Mesenteric fat pad (tissue), 1 donor: ENCODE measurements at places on chromosomes 1 and 21.

- no peak for DNase-seq
Observed at GRCh38 chr1:65146908-65147423, 1.0 kb upstream of the AK4 start.

DNA sequence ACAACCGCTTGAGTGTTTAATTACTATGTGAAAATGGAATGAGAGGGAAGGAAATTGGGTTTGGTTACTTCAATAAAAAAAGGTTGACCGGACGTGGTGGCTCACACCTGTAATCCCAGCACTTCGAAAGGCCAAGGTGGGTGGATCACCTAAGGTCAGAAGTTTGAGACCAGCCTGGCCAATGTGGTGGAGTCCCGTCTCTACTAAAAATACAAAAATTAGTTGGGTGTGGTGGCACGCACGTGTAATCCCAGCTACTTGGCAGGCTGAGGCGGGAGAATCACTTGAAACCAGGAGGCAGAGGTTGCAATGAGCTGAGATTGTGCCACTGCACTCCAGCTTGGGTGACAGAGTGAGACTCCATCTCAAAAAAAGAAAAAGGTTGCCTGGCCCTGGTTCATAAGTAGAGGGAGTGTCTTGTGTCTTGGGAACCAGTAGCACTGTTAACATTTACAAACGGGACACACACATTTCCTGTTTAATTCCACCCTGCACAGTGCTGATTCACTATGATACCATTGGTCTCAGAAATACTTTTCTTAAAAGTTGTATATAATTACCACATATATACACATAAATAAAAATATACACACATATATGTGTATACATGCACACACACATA, 27.6 kb upstream of the CLDN14 start:
- no peak for DNase-seq

DNA sequence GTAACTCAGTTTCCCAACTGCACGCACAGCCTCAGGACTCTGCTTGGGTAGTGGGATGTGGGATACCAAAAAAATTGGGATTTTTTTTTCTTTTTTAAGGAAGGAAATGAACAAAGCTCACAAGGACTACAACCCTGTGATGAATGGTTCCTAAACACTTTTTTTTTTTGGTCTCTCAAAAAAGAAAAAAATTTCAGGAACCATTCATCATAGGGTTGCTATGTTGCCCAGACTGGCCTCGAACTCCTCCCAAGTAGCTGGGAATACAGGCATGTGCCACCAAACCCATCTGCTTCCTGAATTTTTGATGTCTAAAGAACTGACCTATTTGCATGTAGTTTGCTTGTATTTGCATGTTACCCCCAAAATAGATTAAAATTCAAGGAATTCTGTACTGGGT, 6.8 kb downstream of the MINDY1 start:
- no peak for DNase-seq

- DNase-seq, result no peak
Observed at GRCh38 chr1:24970399-24970753, 40.3 kb upstream of the RUNX3 start.

GRCh38 chr1:45490121-45490625, 790 bp downstream of the TESK2 start:
- no peak for DNase-seq

DNA sequence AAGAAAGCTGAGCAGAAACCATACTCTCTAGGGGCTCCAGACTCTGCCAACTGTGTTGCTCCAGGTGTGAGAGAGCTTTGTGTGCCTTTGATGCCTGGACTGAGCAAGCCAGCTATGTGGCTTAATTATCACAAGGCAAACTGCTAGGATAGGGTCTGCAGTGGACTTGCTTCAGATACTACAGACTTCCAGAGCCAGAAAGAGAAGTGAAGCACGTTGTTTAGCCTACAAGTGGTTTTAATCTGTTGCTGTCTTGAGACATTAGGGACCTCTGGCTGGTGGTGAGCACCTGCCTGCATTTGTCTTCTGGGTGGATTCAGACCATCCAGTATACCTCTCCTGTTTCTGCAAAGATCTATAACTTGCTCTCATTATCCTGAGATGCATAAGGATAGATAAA, 353.4 kb upstream of the PLXNA2 start:
- DNase-seq, result no peak

DNA sequence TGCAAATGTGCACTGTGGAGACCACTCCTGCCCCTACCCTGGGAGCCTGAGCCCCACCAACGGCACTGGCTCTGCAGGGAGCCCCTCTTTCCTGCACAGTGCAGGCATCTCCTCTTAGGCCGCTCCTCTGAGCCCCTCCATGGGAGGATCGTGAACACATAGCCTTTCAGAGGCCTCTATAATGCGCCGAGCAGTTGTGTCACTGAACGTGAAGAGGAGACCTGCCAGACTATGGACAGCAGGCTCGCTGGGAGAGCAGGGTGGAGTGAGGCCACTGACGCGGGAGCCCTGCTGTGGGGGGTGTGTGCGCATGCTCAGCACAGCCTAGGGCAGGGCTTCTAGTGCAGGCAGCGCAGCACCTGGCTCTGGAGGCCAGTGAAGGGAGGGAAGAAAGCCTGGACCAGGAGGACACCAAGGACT, 151.3 kb upstream of the COL6A1 start:
- peak; percentile 81 for DNase-seq

- peak; percentile 81 for DNase-seq
Observed at GRCh38 chr21:44686843-44687561, 5.0 kb upstream of the KRTAP12-1 start.

DNA sequence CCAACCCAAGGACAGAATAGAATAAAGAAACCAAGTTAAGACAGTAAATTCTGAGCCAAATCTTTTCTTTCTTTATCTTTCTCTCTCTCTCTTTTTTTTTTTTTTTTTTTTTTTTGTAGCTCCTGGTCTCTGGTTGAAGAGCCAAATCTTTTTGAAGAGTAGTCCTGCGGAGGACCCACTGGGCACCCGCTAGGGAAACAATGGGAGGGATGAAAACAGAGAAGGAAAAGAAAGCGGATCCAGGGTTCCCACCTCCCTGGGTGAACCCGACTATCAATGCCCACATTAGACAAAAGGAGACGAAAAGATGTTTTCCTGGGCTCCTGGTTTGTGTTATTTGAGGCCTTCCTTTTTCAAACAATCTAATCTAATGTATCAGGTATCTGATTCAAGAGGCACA, 49.8 kb upstream of the FBXO28 start:
- no peak for DNase-seq

DNA sequence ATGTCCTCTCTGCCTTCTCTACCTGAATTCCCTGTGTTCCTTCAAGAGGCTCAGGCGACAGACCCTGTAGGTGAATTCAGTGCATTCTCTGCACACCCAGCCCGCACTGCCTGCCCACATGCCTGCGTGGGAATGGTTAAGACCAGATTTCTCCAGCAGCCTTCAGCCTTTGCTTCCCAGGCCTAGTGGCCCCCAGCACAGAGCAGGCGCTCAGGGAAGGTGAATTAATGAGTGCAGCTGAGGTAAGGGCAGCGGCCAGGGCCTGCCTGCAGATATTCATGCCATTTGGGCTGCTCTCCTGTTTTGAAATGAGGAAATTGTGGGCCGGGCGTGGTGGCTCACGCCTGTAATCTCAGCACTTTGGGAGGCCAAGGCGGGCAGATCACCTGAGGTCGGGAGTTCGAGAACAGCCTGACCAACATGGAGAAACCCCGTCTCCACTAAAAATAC, 45.5 kb downstream of the IER5 start:
- DNase-seq, result no peak

DNA sequence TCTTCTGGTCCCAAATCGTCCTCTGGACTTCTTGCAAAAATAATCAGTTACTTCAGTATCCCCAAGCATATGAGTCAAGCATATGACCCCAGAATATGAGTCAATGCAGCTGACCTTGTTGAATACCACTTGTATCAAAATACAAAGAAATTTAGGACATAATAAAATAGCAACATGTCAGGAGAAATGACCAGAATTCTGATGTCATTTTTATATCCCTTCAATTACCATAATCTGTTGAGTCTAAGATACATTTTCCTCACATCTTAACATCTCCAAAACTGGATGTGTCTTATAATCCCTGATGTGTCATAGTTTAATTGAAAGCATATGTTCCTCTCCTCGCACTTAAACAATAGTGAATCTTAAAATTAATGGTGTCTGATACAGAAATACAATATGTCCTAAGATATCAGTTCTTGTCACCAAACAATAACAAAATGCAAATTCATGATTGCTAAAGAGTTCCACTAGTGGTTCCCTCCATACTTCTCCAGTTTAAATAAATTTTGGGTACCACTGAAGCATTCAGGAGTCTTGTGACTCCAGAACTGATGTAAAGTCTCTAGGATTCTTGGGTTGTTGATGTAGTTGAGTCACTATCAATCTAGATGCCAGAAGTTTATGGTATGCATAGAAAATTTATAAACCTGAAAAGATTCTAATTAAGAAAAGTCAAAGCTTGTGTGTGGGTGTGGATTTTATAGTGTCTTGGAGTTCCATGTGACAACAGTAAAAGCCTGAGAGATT, 41.8 kb downstream of the KIFAP3 start:
- no peak for DNase-seq

- no peak for DNase-seq
Observed at GRCh38 chr1:234617986-234618736, 8.2 kb upstream of the IRF2BP2 start.

- DNase-seq, result peak; percentile 93
Observed at GRCh38 chr21:46038871-46039397, 57.4 kb downstream of the COL6A1 start.

DNA sequence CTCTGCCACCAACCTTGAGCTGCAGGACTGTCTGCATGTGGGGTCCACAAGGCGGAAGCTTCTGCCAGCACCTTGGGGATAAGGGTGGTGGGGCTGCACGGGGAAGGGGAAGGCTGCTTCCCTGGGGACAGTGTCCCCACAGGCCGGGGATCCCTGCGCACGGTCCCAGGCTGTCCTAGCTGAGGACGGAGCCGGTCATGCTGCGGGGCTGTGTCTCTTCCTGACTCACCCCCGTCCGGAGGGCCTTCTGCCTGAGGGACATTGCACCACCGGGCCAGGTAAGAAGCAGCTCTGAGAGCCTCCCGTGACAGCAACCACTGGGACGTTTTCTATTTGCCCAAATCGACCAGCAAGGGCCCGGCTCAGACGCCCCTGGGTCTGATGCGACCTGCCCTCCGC, 29.9 kb downstream of the KRTAP10-1 start:
- DNase-seq, result no peak

GRCh38 chr1:74502432-74502831, 10.0 kb downstream of the LRRC53 start:
- DNase-seq, result no peak

- DNase-seq, result no peak
Observed at GRCh38 chr1:226417830-226418546, 10.1 kb upstream of the PARP1 start.

DNA sequence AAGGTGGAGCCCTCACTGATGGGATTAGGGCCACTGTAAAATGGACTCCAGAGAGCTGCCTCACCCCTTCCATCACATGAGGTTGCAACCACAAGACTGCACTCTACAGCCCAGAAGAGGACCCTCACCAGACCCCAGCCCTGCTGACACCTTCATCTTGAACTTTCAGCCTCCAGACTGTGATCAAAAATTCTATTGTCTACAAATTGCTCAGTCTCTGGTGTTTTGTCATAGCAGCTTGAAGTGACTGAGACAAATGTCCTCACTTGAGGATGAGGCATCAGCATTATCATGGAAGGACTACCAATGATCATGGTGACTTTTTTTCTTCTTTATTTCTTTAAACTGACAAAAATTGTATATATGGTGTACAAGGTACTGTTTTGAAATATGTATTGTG, 26.7 kb upstream of the TRIM17 start:
- no peak for DNase-seq

DNA sequence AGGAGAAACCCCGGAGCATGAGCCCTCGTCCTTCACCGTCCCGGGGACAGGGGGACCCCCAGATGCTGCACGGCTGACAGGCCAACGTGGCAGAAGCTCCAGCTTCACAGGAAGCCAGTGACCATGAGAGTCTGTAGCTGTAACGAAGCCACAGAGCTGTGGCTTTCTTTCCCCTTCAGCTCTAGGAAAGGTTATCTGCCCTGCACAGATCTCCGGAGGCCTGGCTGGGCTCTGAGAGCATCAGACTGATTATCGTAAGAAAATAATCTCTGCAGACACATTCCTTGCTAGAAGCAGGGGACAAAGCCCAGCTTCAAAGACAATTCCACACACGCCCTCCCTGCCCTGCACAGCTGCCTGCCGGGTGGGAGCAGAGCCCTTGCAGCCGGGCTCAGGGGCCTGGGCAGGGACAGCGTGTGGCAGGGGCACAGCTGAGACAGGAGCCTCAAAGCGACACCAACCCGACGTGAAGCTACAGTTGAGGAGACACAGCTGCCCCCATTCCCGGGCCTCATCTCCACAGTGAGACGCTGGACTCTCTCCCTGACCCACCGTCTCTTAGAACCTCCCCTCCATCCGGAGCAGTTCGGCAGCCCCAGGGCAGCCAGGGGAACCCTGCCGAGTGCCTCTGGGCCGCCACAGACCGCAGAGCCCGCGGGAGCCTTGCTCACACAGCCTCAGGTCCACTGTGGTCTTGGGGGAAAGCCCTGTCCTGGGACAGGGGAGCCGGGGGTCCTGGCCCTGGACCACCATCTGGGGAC, 30.6 kb downstream of the POFUT2 start:
- no peak for DNase-seq

DNA sequence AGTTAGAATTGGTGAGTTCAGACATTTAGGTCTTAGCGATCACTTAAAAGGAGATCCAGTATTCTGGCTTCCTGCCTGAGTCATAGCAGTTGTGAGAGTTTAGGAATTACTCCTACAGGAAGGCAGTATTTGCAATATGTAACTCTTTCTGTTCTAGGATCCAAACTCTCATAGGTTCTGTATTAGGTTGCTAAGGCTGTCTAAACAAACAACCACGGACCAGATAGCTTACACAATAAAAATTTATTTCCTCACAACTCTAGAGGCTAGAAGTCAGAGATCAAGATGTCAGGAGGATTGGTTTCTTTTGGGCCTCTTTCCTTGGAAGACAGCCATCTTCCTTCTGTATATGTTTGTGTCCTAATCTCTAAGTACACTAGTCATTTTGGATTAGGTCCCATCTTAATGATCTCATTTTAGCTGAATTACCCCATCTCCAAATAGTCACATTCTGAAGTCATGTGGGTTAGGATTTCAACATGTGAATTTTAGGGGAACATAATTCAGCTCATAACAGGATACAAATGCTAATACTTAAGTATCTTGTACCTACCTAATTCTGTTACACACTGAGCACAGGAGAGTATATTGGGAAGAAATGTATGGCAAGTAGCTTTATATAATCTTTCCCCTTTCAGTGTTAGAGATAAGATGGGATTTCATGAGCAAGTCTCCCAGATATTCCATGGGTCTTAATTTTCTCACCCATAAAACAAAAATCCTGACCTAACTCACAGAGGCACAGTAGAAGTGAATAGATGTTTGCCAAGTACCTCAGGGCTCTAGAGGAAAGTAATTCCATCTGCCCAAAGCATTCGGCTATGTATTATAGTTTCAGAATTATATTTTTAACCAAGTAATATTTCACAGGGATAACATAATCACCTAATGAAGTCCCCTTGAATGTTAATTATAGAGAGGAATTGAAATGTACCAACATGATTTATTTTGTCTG, 144.4 kb downstream of the PTBP2 start:
- no peak for DNase-seq

GRCh38 chr1:8889925-8890785, 11.7 kb upstream of the ENO1 start:
- DNase-seq, result no peak
